ENCODE measurements at places on chromosomes 1 and 21.
A peak's percentile ranks its signal among the peaks of the same experiment; 100 is the strongest.

- no peak for DNase-seq
These were observed at the start of gene EVA1C for GRCh38 chr21:32412162-32413014. Gene EVA1C (plus strand): TSS chr21:32412706. CDS start chr21:32412854, 148 bp downstream.

- DNase-seq: no peak
These were observed 108.0 kb downstream of the ENAH start for GRCh38 chr1:225544924-225545323.

DNA sequence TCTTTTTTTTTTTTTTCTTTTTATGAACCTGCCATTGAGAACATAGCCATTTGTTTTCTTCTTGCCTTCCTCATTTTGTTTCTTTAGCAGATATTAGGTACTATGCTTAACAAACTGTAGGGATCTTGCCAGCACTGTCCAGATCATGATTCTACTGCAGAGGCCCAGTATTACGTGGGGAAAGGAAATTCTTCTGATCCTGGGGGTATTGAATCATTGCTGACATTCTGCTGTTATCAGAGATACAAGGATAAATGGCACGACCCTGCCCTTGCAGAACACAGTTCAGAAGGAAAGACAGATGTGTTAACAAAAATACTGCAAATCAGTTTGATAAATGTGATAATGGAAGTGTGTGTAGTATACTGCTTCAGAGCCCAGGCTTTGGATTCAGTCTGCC, 56.2 kb downstream of the BTBD8 start:
- DNase-seq: no peak

DNA sequence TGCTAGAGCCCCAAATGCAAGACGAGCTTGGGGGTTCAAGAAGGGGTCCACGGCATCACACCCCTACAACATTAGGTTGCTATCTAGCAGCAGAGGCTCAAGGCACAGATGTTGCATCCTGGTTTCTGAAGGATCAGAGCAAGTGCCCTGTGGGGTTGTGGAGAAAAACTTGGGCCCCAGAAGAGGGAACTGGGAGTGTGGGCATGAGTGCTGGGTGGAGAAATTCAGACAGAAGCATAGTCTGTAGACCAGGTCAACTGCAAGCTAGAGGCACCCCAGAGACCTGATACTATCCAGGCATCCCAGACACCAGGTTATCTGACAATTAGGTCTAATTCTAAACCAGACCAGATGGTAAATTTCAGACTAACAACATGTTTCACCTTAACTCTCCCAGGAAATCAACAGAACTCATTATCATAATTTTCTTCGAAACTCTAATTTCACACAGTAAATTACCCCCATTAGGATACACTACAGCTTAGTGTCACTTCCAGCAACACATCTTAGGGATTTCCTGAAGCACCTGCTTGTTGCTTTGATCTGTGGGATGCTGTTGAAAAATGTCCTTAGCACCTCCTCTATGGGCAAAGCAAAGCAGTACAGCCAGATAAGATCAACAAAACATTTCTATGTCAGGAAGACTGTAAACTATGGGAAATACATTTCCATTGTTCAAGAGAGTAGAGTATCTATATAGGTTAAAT, 179.3 kb downstream of the VAV3 start:
- no peak for DNase-seq

DNA sequence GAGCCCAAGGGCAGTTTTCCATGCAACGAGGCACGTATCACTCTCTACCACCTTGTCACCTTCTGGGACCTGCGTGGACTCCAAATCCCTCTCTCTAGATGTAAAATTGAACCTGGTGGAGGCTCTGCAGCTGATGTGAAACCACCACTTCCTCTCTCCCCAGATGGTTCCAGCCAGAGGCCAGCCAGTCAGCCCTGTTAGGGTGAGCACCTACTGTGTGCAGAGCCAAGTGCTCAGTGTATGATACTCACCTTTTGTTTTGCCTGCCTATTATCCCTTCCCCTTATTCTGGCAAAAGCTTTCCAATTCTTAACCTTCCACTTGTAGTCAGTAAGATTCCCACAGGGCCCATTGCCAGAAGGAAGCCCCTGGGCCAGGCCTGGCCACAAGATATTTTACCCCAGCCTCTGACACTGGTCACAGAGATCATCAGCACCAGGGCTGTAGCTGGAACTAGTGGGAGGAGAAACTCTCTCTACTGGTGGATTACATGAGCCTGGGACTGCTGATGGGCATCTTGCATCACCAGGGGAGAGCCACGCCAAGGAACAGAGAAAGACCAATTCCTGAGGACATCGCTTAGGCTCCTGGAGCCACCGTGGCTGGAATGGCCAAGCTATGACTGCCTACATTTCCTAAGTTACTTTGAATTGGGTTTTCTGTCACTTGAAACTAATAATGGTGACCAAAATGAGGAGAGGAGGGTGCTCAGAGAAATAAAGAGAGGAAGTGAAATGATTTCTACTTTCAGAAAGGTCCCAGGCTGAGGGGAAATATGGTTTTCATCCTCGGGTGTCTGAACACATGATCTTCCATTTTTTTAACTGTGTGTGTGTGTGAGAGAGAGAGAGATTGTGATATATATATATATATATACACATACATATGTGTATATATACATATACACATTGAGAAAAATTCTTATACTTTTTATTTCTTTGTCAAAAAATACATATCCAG, 26.6 kb upstream of the RD3 start:
- DNase-seq: no peak

- DNase-seq: peak; percentile 67
These were observed 4.9 kb downstream of the RGS1 start for GRCh38 chr1:192580351-192580962.

GRCh38 chr1:204198348-204199340, 2.4 kb upstream of the KISS1 start:
- DNase-seq: peak; percentile 78

- no peak for DNase-seq
These were observed 43.1 kb downstream of the CD55 start for GRCh38 chr1:207364614-207365013.

DNA sequence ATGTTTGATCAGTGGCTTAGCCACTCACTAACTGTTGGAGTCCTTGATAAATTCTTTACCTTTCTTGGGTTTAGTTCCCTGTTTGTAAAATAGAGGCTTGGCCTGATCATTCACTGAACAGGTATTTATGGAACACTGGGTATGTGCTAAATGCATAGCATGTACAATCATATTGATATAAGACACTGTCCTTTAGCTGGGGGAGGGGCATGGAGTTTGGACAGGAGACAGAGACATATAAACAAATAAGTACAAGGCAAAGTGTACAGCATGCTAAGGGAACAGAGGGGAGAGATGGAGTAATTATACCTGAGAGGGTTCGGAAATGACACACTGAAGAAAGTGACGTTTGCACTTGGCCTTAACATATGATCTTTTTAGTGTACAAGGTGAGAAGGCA, 124.3 kb upstream of the CACNA1E start:
- DNase-seq: no peak

GRCh38 chr1:161259345-161259702, 779 bp downstream of the PCP4L1 start:
- no peak for DNase-seq

DNA sequence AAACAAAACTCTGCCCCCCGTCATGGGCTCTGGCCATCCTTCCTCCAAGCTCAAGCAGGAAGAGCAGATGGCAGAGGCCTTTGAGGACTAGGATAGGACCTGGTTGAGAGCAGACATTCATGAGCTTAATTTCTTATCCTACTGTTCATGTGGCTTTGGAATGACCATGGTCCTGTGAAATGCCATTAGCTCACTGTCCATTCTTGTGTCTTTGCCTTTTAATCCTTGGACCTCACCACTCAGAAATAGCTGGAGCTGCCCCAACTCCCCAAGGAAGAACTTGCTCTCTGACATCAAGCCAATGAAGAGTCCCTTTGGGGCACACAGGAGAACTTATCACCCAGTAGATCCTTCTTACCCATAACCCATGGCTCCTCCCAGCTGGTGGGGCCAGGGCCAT, 11.6 kb upstream of the FAM20B start:
- DNase-seq: no peak

DNA sequence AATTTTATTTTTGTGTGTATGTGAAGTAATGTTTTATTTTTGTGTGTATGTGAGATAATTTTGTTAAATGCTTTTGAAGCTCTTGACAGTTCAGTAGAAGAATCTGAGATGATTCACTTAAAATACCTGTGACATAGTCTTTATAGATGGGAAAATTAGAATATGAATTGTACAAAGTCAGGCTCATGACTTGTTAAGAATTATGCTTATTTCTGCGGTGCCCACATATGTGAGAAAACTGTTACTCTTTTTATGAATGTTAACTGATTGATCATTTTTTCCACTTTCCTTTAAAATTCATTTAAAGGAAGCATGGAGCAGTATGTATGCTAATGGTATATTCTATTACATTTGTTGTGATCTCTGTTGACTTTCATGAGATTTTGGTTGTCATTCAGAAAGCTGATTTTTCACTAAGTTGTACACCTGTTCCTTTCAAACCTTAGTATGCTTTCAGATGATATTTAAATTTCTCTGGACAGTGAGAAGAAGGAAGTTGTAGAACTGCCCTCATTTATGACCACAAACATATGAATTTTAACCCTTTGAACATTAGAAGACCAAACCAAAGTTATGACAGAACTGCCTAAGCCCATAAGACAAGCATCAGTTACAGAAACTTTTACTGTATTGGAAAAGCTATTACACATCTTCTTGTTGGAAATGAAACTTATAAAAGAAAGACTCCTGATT, 110.1 kb downstream of the POU2F1 start:
- no peak for DNase-seq

GRCh38 chr1:170448661-170449158, 83.3 kb upstream of the GORAB start:
- DNase-seq: no peak

DNA sequence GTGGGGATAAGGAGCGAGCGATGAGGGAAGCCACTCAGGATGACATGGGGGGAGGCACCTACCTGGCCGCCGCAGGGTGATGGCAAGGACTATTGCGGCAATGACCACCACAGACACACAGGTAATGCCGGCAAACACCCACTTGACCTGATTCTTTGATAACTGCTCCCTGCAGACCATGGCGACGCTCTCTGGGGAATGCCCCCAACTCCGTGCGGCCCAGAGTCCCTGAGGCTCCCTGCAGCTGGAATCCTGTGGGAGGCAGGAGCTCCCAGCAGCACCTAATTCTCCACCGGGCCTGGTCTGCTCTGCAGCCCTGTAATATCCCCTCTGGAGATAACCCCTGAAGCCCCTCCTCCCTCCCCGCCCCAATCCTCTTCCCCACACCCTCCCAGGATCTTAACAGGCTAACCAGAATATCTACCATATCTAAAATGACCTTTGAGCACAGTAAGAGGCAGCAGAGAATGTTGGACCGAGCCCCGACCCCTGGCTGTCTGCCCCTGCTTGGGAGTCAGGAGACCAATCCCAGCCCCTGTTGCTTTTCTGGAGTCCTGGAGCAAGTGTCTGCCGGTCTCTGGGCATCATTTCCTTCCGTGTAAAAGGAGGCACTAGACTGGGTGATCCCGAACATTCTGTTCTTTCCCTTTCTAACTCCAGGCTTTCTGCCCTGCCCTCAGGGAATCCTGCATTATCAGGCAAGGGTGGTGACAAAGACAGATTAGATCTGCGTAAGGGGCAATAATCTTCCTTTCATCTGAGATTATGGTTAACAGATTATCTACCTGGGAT, at the start of gene FAM151A:
FAM151A (minus strand) TSS at position 310 of the 792 bp plus-strand sequence; CDS start at position 180, 130 bp downstream.
- no peak for DNase-seq

DNA sequence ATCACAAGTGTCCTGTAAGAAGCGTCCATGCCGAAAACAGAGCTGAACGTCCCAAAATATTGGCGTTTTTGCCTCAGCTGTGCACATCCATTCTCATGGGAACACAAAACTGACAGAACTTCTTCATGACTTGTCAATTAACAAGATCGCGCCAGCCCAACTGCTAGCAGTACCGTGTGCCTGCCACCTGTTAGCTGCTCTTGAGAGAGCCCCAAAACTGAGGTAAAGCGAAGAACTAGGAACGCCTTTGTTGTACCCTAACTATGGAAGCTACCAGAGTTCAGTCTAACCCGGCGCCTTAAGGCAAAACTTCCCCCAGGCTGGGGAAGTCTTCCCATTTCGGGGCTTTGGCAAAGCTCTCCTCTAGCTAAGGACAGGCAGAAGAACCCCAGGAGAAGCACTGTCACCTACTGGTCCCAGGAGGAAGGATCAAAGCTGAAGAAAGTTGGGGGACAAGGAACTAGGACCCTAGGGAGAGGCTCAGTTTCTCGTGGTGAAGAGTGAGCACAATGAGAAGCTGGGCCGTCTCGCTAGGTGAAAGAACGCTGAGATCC, 719 bp downstream of the EYA3 start:
- DNase-seq: peak; percentile 19

GRCh38 chr1:27405074-27405473, 12.7 kb downstream of the GPR3 start:
- DNase-seq: no peak

GRCh38 chr1:71464016-71464415, 383.2 kb upstream of the ZRANB2 start:
- peak; percentile 1 for DNase-seq

DNA sequence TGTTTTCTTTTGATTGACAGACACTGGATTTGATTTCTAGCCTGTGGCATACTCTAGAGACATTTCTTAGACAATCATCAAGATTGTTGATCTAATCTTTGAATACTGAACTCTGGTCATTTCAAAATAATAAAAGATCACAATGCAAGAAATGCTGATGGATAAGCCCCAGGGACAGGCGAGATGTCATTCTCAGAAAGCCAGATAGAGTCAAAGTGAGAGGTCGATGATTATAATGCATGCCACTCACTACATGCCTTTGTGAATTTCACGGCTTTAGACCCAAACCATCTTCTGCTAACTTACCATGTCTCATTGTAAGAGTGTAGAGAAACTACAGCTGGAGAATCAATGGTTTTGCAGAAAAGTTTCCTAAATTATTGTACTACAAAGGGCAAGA, 257.1 kb downstream of the DYRK1A start:
- no peak for DNase-seq

DNA sequence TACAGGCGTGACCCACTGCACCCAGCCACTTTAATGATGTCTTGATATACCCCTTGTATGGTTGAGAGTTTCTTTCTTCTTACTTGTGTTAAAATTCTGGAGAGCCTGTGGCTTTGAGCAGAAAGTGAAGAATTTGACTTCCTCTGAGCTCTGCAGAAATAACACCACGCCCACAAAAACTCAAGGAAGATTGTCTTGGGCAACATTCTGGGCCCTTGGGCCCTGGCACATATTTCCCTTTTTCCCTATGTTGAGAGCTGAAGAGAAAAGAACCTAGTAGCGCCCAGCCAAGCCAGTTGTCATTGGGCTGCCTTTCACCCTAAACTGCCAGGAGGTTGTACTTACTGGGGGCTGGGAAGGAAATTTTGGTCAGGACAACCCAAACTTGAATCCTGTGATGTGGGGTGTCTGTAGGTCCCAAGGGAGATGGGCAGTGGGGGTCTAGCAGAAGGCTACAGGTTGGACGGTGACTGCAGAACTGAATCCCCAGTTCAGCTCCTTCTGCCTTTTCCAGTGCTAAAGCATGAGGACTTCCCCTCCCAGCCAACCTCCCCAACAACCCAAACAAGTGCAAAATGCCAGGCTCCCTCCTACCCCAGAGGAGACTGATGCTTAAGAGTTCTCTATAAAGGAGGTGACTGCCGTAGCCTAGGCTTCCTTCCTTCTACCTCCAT, 11.7 kb upstream of the SNAPIN start:
- DNase-seq: no peak
